ENCODE measurements at places on chromosomes 2 and 18. TPM values are rescaled to one million over a fixed set of nuclear protein-coding genes. Genes with fewer than 3 reads are reported as not detected.

EFHD1 gene
- 65.6 TPM for polyA plus RNA-seq

CD28 gene
- polyA plus RNA-seq = 1.6 TPM

FOXD4L1 gene
- 0.56 TPM for polyA plus RNA-seq

DNA sequence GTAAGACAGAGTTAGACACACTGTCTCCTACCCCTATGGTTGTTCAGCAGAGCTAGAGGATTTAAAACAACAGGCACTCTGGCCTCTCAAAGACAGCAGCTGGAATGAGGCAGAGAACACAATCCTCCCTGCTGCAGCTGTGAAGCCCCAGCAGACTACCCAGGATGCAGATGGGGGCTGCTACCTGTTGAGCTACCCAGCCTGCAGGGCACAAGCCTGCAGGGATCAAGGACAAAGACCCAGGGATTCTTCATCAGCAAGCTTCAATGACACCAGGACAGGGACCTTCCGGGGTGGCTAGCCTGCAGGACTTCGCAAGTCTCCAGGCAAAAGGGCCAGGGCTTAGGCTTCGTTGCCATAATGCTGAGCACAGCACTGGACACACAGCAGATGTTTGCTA lies 27.2 kb downstream of the GALNT14 start:
- no peak for DNase-seq

DNA sequence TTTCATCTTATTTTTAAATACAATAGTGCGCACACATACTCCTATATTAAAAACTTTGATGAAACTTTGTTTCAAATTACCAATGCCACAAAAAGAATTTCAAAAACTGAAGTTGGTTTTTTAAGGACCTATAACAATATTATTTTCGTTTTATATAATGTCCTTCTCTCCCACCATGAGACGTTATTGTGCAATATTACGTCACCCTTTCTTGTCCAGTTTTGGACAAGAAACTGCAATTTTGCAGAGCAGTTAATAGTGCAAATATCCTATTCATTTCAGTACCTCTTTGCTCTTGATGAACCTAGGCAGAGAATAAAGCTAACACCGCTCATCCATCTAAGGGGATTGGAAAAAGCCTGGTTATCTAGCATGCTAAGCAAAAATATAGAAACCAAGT lies 9.7 kb upstream of the ZNF516 start:
- DNase-seq = no peak

DNA sequence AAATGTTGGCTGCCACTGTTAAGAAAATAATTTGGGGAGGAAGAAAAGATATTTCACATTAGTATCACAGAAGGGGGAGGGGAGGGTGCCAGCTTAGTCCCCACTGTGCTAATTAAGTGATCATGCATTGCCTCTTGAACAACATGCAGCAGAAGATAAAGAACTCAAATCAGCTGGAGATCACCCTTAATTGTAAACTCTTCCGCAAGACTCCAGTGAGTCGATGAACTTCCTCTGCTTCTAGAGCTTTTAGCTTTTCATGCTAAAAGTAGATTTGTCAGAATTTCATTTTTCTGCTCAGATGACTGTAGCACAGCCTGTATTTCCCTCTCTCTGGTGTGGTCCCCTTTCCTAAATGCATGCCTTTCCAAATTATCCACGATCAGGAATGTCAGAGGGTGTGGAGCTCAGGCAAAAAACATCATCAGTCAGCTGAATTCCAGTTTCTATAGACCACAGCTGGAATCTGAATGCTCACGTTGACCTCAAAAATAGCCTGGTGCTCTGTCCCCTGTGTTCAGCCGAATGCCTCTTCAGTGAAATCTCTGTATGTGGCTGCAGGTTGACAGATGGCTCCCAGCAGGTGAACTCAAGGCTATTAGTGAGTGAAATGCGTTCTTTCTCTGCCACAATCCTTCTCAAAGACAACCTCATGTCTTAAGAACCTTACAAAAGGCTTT lies 156.8 kb upstream of the UNC80 start:
- no peak for DNase-seq
